CD4-positive, alpha-beta memory T cell (primary cell): ENCODE measurements at places on chromosomes 4 and X. TPM values are rescaled to one million over a fixed set of nuclear protein-coding genes. Genes with fewer than 3 reads are reported as not detected.

DNA sequence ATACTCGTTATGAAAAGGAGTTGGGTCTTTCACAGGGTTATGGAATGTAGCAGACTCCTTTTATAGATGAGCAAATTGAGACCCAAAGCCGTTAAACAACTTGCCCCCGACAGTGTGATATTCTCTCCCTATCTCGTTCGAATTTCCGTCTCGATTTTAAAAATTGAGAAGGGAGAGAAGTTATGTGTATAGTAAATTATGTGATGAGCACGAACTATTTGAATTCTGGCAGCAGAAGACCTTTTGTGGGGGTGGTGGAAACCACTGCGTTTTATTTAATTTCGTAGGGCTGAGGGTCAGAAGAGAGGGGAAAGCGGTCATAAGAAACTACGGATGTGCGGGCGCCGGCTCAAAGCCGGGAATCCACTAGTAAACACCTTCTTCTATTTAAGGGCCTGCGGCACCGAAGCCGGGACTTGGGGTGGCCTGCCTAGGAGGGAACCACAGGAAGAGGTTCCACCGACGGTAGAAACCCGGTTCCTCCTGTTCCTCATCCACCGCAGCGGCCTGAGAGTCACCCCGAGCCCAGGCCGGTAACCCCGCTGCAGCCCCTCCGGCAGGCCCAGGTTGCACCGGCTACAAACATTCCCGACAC lies 1.5 kb upstream of the DDX3X start:
- no peak for DNase-seq

GRCh38 chr4:174505892-174506291 lies 16.4 kb downstream of the HPGD start:
- DNase-seq = no peak

STEEP1 gene
- 22.1 TPM for total RNA-seq

GPR143 gene
- not detected for total RNA-seq

SSX3 gene
- total RNA-seq = not detected

DNA sequence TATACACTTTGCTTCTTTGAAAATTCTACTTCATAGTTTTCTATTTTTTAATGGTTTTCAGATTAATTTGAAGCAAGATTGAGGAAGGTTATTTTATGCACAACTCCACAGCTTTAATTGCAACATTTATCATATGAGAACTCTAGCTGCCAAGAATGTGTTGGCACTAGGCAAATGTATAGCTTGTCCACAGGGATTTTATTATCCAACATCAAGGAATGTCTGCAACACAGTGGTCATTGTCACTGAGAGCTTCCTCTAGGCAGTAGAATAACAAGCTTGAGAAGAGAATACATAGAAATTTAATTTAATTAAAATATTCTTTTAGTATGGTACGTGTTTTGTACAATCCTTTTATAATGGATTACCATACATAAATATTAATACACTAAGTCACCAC lies 1600.8 kb downstream of the ARAP2 start:
- DNase-seq = no peak

- DNase-seq = no peak
Observed at GRCh38 chr4:110467400-110467799, 8.6 kb upstream of the ENPEP start.

GASK1B gene
- total RNA-seq = 0.70 TPM

DNA sequence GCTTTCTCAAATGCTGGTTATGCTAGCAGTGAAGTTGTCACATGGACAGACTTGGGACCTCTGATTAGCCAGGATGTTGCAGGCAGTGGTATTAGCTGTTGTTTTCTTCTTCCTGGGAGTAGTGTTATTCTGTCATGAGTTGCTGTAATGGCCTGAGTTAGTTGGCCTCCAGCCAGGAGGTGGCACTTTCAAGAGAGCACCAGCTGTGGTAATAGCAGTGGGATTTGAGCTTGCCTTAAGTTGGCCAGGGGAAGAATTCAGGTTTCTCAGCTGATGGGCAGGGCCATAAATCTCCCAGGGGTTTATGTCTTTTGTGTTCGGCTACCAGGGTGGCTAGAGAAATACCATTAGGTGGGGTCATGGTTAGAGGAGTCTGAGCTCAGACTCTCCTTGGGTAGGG lies 132.6 kb downstream of the GLUD2 start:
- DNase-seq = no peak

FANCB gene
- total RNA-seq = 4.8 TPM
